Dermis microvascular lymphatic vessel endothelial cell (primary cell): ENCODE measurements at places on chromosomes 7 and 10.
A peak's percentile ranks its signal among the peaks of the same experiment; 100 is the strongest.

DNA sequence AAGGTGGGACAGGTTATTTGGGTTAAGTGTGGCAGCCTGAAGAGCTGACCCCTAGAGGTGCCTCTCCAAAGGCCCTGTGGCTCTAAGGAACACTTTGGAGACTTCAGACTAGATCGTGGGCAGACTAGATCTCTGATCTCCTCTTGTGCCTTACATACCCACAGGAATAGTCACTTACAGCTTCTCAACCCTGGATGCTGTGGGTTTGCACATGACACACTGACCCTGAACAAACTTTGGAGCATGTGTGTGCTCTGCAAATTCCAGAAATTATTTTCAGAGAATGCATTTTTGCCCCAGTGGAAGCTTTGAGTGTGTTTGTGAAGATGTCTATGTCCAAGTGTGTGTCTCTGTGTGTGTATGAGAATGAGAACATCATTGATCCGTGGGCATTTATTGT lies 119.6 kb downstream of the EMX2 start:
- no peak for DNase-seq

GRCh38 chr10:79221110-79222051 lies 125.9 kb upstream of the PPIF start:
- DNase-seq: peak; percentile 74

GRCh38 chr10:79242620-79243152 lies 104.6 kb upstream of the PPIF start:
- peak; percentile 80 for DNase-seq

GRCh38 chr7:138750473-138750872 lies 47.3 kb upstream of the TMEM213 start:
- no peak for DNase-seq

GRCh38 chr10:2414039-2414438 lies 653.3 kb upstream of the PFKP start:
- no peak for DNase-seq
